Activated CD4-positive, alpha-beta T cell treated with anti-CD3 and anti-CD28 coated beads, Interleukin-2, amount 50 U/mL, for 24 hours (primary cell): ENCODE measurements at places on chromosomes 6 and 20.

DNA sequence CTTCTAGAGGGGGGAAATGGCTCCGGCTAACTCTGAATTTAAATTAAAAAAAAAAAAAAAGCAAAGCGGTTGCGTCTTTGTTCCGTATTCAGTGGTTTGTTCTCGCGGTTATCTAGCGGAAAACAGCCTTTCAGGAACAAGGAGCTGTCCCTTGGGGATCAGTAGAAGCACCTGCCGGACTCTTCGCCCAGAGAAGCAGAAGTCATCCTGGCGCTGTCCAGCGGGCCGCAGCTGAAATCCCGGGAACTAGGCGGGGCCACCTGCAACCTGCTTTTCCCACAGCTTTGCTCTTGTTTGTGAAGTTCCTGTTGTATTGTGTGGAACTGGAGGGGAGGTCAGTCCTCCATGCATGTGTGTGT lies 43.9 kb upstream of the GJE1 start:
- DNase-seq = no peak

DNA sequence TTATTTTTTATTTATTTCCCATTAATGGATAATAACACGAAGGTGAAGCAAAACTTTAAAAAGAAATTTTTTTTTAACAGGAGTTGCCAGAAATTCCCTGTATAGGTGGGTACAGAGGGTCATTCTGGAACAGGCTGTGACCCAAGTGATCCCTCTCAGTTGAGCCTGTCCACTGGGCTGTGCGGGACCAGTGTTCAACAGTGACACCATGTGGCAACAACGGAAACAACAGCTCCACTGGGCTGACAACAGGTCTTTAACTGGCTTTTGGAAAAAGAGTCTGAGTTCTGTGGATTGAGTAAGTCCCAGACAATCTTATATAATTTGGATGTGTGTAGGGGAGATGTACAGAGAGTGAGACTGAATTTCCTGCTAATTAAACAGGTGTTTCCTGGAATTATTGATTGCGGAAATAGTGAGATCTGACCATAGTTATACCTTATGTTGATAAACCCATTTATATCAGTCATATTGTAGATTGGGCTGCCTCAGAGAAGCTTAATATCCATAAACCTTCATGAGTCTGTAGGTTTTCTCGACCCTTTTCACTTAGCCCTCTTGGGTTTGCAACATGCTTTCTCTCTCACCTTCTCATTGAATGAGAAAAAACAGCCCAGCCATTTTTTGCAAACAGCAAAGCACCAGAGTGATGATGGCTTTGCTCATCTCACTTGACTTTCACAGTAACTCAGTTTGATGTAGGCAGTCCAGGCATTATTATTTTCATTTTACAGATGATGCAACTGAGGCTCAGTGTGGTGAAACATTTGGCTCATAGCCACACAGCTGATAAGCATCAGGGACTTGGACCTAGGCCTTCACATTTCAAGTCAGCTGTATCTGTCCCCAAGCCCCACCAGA lies 17.5 kb downstream of the KIAA1755 start:
- DNase-seq = no peak

GRCh38 chr6:5333658-5334057 lies 72.3 kb downstream of the FARS2 start:
- DNase-seq = no peak

GRCh38 chr6:45609141-45609638 lies 231.5 kb upstream of the SUPT3H start:
- DNase-seq = no peak

- DNase-seq = no peak
These were observed 773.3 kb upstream of the DEFB115 start for GRCh38 chr20:30484009-30484748.

- no peak for DNase-seq
These were observed 341.6 kb downstream of the PRKN start for GRCh38 chr6:162385980-162386379.

DNA sequence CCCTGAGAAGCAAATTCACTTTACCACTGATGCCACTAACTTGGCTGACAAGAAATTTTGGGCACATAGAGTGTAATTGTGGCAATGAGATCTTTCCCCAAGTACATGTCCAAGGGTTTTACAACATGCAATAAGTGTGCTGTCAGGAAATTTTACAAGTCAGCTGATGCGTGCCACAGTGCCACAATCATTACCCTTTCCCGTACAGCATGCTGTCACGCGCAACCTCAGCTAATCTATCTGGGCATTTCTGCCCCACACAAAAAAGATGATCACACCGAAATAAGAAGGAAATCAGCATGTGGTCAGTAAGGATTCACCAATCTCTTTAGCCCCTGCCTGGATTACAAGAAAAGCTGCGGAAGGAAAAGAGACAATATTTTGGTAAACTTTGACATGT lies 163.6 kb upstream of the PREP start:
- no peak for DNase-seq

DNA sequence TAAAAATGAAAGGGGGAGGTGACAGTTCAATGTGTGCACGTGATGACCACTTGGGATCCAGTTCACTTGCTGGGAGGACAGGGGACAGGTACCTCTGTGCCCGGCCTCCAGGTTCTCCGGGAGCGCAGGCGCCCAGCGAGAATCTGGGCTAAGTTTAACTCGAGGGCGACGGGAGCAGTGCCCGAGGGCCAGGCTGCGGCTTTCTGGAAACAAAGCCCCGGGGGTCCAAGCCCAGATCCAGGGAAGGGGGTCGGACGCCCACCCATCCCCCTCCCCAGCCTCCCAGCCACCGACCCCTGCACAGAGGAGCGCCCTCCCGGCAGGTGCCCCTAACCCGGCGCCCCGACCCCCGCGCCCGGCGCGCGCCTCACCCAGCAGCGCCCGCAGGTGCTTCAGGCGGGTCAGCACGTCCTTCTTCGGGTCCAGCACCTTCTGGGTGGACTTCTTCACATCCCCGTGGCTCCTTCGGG lies 405 bp downstream of the RALGAPA2 start:
- DNase-seq = no peak

DNA sequence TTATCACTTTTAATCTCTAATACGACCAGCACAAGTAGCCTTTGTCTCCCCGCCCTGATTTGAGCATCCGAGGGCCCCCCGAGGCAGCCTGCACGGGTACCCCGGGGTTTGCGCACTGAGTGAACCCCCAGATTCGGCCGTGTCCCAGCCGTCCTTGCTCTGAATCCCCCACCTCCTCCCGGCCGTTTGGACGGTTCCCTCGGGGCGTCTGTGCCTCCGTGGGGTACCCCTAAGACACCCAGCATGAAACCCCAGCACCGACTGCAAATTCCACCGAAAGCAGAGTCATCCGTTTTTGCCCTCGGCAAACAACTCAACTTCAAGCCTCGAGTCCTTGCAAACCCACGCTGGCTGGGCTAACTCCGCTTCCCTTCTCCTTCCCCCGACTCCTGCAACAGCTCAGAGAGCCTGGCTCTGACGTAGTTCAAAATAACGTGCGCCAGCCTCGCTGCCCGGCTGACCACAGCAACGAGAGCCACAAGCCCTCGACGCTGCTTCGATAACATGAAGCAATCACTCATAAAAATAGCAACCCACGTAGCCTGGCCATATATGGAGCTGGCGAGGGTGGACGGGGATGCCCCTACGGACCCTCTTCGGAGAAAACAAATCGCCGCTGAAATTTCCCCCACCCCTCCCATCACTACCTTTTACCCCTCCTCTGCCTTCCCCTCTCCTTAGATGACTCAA lies 764 bp upstream of the SNAP25 start:
- DNase-seq = no peak

DNA sequence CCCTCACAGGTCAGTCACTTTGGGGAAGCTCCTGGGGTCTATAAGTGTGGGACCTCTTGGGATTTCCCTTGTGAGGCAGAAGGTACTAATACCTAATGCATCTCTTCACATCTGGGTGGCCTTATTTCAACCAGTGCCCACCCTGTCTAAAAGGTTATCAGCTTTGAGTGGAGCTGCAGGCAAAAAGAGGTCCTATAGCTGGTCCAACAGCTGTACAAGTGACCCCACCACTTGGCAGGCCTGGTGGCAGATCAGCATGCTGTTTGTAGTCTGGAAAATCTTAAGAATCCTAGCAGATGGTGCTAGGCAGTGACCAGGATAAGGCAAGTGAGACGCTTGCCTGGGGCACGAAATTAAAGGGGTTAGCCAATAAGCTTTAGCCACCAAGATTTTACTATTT lies 51.6 kb upstream of the GTSF1L start:
- DNase-seq = no peak

GRCh38 chr6:90028066-90028778 lies 134.0 kb downstream of the GJA10 start:
- no peak for DNase-seq

GRCh38 chr6:56220078-56220477 lies 27.3 kb downstream of the COL21A1 start:
- DNase-seq = no peak

DNA sequence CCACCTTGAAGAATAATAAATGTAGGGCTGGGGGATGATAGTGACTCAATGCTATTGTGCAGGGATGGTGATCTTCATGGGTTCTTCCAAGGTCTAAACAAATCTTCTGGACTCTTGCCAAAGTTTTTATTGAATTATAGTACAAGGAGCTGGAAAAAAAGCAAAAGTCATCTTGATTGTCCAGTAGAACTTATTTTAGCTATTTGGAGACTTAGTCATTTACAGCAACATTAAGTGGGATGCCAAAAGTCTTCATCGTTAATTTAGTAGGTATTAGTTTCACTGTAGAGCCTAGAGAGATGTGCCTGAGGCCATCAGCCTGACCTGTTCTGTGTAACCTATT lies 212.9 kb upstream of the TBX18 start:
- no peak for DNase-seq

DNA sequence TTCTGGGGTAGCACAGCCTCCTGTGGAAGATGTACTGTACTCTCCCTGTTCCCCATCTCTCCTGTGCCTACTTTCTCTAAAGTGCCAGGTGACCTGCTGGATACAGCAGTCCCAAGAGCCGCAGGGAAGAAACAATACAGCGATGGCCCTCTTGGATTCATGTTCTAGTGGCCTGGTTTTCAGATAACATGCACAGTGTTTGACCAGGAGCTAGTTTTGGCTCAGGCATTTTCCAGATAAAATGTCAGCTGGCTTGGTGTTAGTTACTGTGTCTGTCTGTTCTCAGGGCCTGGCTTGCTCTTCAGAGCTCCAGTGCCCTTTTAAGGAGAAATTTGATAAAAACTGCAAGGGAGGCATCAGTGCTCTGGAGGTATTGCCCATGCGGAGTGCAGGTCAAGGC lies 41.3 kb downstream of the GABRR2 start:
- no peak for DNase-seq

DNA sequence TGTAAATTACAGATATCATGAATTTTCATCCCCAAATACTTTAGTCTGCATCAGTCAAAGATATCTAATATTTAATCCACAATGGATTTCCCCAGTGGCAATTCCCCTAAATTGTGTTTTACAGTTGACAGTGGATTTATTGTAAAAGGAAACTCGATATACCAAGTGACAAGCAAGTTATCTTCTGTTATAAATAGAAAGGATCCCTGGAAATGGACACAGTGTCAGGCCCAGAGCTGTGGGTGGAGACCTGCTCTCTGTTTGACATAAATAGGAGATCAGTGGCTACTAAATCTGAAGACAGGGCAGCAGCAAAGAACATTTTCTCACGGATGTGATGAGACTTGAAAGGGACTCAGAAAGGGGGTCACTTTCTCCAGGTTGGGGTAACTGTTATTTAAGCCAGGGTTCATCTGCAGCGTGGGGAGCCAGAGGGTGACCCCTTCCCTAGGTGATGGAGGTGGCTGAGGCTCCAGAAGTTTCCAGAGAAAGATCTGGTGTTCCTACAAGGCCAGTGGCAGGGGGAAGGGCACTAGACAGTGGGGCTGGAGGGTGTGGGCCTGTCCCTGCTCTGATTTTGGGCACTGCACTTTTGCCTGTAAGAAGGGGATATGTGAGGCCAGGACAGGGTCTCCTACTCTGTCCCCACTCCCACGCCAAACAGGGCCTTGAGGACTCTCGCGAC lies 12.3 kb upstream of the FAM110A start:
- no peak for DNase-seq

DNA sequence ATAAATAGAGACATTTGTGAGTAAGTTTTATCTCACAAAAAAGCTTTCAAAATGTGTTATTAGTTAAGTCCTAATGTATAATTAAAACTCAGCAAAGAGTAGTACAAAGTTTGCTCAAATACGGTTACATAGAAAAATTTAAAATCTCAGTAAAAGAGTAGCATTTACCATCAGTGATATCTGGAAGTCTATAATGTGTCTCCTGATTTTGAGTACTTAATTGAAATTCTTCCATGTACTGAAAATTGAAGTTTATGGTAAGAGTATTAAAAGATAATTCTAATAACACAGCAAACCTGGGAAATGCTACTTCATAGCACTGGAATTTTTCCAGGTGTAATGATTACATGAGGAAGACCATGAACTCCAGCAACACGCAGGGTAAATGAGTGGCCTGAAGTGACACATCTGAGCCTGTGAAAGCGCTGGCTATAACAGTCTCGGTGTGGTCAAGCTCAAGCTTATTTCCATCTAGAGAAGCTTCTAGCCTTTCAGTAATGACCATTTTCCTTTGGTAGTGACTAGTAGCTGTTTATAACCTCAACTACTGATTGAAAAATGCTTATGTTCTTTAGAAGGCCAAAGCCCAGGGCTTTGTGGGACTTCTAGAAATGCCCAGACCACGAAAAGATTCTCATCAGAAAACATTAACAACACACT lies 203.2 kb downstream of the ISM1 start:
- no peak for DNase-seq

DNA sequence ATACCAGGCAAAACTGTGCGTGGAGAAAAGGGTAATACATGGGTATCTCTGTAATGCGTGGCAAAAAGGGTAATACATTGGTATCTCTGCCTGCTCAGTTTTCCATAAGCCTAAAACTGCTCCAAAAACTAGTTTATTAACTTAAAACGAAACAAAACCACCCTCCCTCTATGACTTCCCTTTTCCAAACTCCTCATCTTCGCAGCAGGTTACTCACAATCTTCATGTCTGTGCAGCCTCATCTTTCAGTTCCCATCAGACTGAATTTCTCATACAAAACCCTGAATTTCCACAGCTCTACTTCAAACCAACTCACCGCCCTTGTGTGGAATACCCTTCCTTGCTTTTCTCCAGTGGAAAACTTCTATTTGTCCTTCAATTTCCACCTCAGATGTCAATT lies 199.4 kb downstream of the PHACTR1 start:
- no peak for DNase-seq

DNA sequence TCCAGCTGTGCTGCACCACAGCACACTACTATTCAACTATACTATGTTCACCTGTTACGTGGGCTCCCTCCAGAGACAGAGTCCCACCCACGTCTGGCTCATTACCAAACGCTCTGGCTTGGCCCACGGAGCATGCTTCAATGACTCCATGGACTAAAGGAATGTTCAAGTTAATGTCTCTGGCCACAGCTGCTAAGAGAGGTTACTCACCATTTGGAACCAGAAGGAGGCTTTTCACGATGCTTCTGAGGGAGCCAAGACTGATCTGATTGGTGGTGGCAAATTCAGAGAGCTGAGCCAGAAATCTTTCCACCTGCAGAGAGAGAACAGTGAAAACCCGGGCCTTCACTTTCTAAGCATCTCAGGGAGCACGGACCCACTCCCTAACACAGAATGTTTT lies 15.6 kb downstream of the COMMD7 start:
- no peak for DNase-seq

GRCh38 chr6:121873595-121873994 lies 438.1 kb downstream of the GJA1 start:
- DNase-seq = no peak
